ENCODE measurements at places on chromosomes 12 and 14.

GRCh38 chr12:110726708-110727369, 15.9 kb downstream of the PPP1CC start:
- DNase-seq, result no peak

DNA sequence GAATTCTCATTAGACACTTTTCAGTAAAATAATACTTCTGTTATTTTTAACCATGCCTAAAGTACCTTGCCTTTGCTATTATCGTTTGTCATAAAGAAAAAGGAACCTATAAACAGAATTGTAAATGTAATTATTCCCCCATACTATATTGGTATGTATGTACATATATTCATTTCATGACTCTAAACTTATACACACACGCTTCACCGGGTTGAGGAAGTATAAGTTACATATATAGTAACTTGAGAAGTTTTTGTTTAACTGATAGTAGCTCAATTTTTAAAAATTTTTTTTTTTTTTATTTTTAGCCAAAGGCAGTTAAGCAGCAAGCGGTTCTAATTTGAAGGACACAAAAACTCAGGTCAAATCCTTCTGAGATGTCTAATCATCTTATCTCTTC, 107.6 kb downstream of the PLEKHG7 start:
- DNase-seq, result no peak

DNA sequence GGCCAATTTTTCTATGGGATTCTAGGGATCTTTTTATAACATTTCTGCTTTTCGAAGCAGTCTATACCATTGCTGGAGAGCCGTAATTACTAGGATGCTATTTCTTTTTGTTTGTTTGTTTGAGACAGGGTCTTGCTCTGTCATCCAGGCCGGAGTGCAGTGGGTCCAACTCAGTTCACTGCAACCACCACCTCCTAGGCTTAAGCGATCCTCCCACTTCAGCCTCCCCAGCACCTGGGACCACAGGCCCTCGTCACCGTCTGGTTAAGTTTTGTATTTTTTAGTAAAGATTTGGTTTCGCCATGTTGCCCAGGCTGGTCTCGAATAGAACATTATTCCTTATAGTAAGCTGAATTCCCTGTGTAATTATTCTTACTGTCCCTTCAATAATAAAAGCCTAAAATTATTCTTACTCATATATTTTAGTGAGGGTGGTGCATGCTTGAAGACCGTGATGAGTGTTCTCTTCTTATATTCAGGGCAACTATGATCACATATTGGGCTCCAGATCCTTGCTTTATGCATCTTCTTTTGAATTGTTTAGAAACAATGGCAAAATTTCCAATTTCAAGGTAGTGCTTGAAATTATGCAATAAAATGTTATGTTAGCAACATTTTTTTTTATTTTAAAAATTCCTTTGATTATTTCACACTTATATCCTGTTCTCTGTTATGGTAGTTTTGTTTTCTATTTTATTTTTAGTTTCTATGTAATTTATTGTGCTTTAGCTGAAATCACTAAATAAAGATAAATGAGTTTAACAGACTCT, 66.2 kb downstream of the CRADD start:
- no peak for DNase-seq

- DNase-seq, result no peak
Measured at GRCh38 chr12:53983568-53983949, 1.4 kb upstream of the HOXC10 start.

DNA sequence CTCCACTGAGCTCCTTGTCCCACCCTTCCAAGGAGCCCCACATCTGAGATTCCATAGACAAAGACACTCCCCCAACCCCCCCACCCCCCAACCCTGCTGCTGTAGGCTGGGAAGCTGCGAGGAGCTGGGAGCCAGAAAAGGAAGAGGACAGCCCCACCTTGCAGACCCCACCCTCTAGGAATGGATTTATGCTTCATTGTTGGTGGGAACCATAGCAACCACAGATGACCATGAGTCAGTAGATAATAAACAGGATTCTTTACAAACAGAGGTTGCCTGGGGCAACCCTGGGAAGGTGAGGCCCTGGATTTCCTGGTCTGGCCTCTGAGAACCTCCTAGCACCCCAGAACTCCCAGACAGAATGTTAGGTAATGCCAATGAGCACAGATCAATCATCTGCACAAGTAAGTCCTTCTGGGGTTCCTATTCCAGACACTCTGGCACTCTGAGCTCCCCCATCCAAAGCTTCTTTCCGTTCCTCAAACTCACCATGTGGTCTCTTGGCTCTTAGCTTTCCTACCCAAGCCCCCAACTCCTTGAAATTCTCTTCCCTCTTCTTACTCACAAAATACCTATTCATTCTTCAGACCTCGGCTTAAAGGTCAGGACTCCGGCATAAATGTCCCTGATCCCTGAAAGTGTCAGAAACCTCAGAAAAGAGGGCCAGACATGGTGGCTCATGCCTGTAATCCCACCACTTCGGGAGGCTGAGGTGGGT, 15.2 kb upstream of the PLEKHG6 start:
- no peak for DNase-seq

DNA sequence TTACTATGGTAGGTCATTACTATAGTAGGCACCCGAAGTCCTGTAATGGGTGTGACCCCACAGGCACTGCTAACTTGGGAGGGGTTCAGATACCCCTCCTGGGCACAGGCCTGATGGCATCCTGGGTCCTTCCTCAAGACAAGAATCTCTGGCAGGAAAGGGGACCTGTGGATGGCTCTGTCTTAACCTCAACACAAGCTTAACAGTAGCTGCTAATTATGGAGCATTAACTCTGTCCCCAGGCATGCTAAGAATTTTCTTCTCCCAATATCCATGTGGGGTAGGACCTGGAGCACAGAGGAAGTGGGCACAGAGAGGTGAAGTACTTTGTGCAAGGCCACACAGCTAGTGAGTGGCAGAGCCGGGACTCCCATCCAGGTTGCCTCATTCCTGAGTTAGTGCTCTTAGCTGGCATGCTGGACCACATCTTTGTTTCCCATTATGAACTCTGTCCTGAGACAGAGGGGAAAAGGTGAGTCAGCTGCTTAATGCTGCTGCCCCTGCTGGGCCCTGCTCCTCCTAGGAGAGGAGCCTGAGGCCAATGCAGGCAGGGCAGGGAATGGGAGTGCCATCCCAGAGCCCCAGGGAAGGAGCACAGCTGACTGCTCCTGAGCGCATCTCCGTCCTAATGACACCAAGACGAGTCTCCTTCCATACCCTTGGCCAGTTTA, 32.1 kb downstream of the GALNT16 start:
- DNase-seq, result no peak

- no peak for DNase-seq
Measured at GRCh38 chr14:61033855-61034254, 52.8 kb downstream of the SLC38A6 start.

- DNase-seq, result no peak
Measured at GRCh38 chr14:68834816-68835215, 41.9 kb upstream of the ZFP36L1 start.

DNA sequence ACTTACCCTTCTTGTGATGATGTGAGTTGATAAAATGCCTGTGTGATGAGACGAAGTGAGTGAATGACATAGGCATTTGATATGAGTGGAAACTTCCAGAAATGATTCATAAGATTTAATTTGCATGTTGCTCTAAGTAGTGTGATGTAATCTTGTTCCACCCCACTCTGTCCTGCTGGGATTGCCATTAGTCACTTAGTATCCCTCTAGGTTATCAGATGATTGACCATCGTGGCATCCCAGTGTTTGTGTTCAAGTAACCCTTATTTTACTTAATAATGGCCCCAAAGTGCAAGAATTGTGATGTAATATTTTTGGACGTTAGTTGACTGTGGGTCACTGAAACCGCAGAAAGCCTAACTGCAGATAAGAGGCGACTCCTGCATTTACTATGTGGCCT, 214.4 kb upstream of the DIO2 start:
- no peak for DNase-seq

DNA sequence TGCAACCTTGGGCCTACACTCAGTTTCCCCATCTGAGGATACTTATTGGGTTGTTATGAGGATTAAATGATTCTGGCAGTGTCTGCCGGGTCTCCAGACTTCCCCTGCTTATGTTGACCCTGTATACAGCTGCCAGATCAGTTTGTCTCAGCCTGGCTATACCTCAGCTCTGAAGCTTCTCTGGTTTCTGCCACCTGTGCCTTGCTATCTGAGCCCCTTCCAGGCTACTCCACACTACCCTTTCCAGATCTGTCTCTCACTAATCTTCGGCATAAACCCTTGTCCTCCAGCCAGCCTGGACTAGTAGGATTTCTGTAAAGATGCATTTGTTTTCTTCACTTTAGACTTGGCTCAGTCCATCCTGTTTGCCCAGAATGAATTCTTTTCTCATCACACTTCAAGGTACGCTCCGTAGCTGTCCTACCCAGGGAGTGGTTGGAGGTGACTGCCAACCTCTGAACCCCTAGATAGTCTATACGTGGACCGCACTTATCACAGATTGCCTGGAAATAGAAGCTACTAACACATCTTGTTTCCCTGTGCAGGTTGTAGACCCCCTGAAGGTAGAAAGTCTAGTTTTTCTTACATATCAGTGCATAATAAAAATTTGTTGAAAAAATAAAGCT, 422.4 kb downstream of the RAD51B start:
- DNase-seq, result no peak

DNA sequence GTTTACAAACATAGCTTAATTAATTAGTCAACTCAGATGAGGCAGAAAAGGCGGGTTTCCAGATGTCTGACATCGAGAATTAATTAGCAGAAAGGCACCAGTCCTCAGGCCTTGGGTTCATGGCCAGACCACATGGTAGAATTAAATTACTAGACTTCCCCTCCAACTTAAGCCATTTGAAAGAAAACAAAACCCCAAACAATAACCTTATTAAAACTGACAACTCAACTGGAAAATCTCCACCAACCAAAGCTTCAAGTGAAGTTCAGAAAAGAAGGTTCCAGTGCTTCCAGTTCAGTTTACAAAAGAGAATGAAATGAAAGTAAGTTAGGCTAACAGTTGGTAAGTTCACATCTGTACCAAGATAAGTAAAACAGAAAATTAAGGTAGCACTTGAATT, 349.5 kb downstream of the GRIN2B start:
- no peak for DNase-seq

GRCh38 chr14:79631276-79631675, 580.0 kb downstream of the DIO2 start:
- no peak for DNase-seq

DNA sequence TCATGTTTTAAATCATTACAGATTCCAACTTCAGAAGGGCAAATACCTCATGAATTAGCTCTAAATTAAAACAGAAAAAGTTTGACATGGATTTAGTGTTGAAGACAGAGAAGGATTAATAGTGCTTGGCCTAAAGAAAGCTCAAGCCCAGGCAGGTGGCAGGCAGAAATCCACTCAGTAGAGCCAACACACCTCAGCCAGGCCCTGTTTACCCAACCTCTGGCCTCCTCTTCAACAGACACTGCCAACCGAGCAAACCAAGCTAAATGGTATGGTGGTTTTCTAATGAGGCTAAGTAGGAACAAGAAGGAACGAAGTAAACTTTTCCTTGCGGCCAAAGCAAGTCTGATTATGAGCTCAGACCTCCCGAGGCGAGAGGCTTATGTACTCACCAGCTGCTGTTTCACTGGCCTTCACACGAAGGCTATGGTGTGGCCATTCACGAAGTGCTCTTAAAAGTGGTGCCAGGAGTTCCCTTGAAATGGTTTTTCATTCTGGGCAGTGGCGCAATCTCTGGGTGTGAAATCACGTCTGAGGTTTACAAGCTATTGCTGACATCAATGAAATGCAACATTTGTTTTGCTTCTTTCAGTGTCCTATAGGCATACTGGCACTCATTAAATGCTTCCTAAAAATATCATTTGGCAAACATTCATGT, 124.1 kb upstream of the LGR5 start:
- no peak for DNase-seq

DNA sequence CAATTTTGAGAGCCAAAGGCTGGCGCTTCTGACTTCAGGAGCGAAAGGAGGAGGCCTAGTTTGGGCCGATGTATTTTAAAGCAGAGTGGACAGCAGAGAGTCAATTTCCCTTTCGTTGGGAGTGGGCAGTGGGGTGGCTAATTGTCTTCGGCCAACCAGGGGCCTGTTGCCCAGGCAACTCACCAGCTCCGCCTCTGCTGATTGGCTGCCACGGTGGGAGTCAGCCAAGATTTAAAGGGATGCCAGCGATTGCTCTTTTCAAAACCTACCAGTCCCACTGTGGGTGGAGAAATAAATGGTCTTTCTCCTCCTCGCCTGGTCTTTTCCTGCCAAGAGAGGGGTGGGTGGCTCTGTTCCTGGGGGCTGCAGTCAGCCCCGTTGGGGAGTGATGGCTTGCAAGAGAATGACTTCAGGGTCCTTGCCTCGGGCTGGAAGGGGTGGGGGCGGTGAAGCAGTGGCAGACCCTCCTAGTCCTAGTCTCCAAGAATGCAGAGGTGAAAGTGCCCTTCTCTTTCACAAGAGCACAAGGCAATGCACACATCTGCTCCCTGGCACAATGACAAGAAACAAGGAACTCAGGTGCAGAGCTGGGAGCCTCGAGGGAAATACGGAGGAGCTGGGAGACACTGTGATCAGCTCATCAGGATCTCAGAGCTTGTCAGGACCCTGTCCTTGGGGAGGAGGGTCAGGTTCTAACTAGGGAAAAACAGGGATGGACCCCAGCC, 37.7 kb downstream of the RASAL1 start:
- no peak for DNase-seq
